Omental fat pad (tissue), 4 donors: ENCODE measurements at places on chromosomes 3 and 15. TPM values are rescaled to one million over a fixed set of nuclear protein-coding genes. Genes with fewer than 3 reads are reported as not detected.

DNA sequence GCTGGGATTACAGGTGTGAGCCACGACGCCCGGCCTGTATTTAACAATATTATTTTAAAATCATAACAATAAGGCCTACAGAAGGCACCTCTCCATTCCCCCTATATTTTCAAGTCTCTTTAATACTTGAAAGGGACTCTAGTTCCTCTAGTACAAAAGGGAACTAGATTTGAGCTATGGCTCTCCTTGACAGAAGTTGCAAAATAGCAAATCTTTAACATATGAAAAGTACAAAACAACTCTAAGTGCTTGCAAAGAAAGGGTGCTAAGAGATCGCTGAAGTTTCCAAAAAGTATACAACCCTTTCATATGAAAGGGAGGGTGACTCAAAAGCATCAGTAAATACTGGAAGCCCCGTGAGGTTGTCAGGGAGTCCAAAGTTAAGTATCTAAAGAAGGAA, 23.8 kb downstream of the AP3S2 start:
- no peak for DNase-seq

- no peak for DNase-seq
Measured at GRCh38 chr15:58182460-58183163, 44.4 kb downstream of the AQP9 start.

PFKFB4 gene
- 1.9 TPM for total RNA-seq

GRCh38 chr3:129705274-129705673, 98.8 kb upstream of the PLXND1 start:
- no peak for DNase-seq

DNA sequence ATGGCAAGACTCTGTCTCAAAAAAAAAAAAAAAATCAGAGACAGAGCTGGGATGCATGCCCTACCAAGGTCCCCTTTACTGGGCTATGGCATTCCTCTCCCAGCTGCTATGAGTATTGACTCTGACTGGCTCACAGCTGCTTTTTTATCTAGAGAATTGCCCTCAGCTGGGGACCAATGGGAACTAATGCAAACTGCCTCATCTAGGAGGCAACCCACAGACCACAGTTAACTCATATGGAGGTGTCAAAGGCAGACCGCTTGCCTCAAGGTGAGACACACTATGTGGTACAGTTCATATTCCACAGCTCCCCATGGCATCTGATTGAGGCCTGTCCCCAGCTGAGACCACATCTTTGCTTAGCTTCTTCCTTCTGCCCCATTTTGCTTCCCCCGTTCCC, 183.5 kb upstream of the EOMES start:
- DNase-seq, result no peak
